ENCODE measurements at places on chromosomes 4 and X.
A peak's percentile ranks its signal among the peaks of the same experiment; 100 is the strongest.

GRCh38 chr4:142566777-142567176 is 279.3 kb downstream of the INPP4B start:
- no peak for DNase-seq

- DNase-seq = peak; percentile 71
Measured at GRCh38 chrX:134603806-134604700, 54.2 kb downstream of the PLAC1 start.

GRCh38 chr4:11622961-11623725 is 194.4 kb upstream of the HS3ST1 start:
- DNase-seq = peak; percentile 54

- no peak for DNase-seq
Measured at GRCh38 chrX:68762766-68763165, 66.1 kb upstream of the EFNB1 start.

DNA sequence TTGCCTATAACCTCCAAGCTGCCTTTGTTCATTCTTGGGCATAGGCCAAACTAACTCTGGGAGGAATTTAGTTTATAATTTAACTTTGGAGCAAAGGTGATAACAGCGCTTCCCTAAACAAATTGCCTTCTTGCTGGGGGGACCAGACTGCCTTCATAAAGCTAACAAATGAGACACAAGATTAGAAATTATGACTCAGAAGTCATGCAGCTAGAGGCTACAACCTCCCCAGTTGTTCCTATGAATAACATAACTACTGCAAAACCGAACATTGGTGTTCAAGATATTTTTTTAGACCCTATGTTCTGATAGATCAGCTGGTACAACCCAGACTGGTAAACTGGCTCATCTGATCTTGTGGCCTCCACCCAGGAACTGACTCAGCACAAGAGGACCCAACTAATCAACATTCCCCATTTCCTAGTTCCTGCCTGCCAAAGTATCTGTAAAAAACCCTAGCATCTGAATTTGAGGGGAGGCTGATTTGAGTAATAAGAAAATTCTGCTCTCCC is 22.0 kb upstream of the TMPRSS11B start:
- peak; percentile 40 for DNase-seq

GRCh38 chrX:27555514-27555913 is 34.6 kb upstream of the DCAF8L2 start:
- peak; percentile 48 for DNase-seq

DNA sequence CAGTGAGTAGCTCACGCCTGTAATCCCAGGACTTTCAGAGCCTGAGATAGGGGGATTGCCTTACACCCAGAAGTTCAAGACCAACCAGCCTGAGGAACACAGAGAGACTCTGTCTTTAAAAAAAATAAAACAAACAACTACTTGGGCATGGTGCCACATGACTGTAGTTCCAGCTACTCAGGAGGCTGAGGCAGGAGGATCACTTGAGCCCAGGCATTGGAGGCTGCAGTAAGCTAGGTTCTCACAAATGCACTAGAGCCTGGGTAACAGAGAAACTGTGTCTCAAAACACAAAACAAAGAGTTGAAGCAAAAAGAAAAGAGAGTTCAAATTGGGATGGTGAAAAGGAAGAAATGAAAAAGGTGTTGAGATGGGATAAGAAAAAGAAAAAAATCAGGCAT is 10.8 kb downstream of the CAMK2D start:
- no peak for DNase-seq

DNA sequence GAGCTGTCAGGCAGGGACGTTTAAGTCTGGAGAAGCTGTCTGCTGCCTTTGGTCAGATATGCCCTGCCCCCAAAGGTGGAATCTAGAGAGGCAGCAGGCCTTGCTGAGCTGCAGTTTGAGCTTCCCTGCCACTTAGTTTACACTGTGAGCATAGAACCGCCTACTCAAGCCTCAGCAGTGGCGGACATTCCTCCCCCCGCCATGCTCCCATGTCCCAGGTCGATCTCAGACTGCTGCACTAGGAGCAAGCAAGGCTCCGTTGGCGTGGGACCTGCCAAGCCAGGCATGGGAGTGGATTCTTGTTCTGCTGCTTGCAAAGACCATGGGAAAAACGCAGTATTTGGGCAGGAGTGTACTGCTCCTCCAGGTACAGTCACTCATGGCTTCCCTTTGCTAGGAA is 24.3 kb downstream of the PLK4 start:
- no peak for DNase-seq

GRCh38 chr4:135192751-135193535 is 991.4 kb upstream of the PABPC4L start:
- no peak for DNase-seq

- DNase-seq = peak; percentile 35
Measured at GRCh38 chr4:131304686-131305085, 1844.4 kb upstream of the PCDH10 start.

DNA sequence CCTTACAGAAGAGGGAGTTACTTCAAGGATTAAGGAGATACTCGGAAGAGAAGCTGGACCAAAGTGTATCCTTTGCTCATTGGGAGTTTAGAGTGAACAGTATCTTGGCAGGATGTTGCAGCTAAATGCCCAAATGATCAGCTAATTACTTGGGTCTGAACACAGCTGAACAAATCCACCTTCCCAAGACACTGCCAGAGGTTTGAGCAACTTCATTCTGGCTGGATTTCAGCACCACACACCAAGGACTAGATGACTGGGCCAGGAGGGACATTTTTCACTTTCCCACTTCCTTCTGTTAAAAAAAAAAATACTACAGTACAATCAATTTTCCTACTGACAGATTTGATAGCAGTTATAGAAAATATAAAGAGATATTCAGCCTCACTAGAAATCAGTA is 324.6 kb downstream of the MID1IP1 start:
- no peak for DNase-seq

GRCh38 chrX:78658845-78659744 is at the start of gene RTL3:
Gene RTL3 (minus strand): TSS chrX:78659328. CDS start chrX:78658420, 908 bp downstream.
- peak; percentile 0 for DNase-seq

DNA sequence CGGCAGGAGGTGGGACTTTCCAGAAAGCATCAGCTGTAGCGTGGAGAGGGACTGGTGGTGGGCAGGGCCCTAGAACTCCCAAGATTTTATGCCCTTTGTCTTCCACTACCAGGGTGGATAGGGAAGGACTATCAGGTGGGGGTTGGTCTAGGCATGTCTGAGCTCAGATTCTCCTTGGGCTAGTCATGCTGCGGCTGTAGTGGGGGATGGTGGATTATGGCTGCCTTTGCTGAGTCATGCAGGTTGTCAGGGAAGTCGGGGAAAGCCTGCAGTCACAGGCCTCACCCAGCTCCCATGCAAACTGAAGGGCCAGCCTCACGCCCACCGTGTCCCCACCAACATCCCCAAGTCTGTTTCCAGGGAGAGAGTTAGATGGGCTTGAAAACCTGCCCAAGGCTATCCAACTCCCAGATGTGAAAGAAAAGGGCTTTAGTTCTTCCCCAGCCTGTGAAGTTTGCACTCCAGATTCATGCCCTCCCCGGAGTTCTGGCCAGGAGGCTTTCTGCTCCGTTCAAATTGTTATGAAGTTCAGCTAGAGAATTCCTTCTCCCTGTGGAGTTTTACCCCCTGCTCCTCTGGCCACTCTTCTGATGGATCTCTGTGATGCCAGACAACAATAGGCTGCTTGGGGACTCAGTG is 13.4 kb upstream of the MEPE start:
- DNase-seq = peak; percentile 95

- no peak for DNase-seq
Measured at GRCh38 chr4:10272511-10272910, 155.9 kb upstream of the WDR1 start.

DNA sequence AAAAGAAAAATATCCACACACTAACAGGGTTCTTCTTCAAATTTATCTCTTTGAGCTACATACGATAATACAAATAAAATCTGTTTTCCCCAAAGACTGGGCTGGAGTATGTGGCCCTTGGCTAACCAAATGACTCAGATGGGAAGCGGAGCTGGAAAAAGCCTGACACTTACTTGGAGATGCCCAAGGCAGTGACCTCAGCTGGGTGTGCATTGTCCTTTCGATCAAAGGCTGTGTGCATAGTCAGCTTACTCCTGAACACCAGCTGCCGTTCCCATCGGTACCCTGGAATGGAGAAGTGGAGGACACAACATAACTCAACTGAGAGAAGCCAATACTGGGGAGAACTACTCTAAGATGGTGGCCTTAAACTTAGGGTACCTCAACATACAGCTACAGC is 95.1 kb downstream of the CDS1 start:
- no peak for DNase-seq

GRCh38 chr4:75907966-75908365 is 5.7 kb upstream of the PPEF2 start:
- no peak for DNase-seq

- DNase-seq = peak; percentile 4
Measured at GRCh38 chr4:81736324-81736723, 264.6 kb upstream of the RASGEF1B start.

DNA sequence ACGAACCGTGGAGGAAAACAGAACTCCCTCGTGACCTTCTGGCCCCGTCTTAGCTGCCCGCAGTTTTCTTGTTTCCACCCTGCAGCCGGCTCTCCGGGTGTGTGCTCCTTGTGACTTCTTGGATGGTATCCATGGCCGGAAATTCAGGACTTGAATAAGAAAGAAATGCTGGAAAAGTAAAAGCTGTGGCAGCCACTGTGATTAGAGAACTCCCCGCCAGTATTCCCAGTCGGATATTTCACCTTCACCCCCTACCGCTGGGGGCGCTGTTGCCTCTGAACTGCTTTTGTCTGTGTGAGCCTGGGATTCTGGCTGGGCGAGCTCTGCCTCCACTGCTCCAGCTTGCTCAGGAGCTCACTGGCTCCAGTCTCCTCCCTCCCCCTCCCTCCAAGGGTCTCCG is 41.5 kb upstream of the CYP4V2 start:
- DNase-seq = peak; percentile 6

- no peak for DNase-seq
Measured at GRCh38 chrX:52933976-52934703, 24.2 kb downstream of the FAM156A start.

DNA sequence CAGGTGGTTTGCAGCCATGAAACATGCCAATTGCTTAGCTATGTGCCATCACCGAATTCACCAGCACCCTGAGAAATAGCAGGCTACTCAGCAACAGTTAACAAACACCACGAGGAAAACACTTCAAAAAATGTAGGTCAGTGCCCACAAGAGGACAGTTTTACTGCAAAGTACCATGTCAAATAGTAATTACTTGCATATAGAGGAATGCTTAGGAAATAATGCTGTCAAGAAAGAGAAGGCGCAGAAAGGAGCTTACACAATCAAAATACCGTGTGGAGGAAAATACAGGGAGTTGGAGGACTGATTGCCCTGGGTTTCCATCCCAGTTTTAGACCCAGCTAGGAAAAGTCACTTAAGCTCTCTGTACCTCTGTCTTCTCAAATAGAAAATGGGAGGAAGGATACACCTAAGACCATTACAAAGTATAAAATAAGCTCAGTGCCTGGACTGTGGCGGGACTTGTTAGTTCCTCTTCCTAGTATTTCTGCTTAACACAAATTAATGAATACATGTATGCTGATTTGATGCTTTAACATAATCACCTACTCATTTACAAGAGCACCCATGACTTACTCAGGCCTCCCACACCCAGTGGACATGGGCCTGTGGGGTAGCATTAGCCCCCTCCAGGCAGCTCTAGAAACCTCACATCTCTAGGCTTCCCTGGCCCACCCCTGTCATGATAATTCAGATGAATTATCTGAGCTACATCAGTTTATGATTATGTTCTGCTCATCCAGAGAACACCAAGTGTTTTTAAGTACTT is 44.5 kb upstream of the IL21 start:
- no peak for DNase-seq

GRCh38 chrX:109487640-109488039 is 5.8 kb upstream of the GUCY2F start:
- DNase-seq = no peak

GRCh38 chr4:46934726-46935125 is 25.7 kb upstream of the COX7B2 start:
- DNase-seq = no peak

DNA sequence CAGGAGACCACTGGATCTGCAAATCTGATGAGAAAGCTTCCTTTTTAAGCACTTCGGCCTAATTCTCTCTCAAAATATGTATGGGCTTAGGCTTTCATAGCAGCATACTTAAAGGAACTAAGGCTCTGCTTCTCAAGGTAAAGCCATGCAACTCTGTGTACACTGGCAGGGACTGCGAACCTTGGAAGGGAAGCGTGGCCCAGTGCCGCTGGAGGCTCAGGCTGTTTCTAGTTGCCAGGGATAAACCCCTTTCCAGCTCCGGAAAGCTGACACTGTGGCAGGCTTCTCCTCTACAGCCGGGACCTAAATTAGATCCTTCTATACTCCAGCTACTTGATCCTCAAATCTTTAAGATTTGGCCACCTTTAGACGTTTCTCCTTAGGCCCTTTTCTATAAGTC is 1091.3 kb upstream of the TENM3 start:
- no peak for DNase-seq

GRCh38 chr4:184583738-184584502 is 65.3 kb downstream of the CASP3 start:
- DNase-seq = no peak

DNA sequence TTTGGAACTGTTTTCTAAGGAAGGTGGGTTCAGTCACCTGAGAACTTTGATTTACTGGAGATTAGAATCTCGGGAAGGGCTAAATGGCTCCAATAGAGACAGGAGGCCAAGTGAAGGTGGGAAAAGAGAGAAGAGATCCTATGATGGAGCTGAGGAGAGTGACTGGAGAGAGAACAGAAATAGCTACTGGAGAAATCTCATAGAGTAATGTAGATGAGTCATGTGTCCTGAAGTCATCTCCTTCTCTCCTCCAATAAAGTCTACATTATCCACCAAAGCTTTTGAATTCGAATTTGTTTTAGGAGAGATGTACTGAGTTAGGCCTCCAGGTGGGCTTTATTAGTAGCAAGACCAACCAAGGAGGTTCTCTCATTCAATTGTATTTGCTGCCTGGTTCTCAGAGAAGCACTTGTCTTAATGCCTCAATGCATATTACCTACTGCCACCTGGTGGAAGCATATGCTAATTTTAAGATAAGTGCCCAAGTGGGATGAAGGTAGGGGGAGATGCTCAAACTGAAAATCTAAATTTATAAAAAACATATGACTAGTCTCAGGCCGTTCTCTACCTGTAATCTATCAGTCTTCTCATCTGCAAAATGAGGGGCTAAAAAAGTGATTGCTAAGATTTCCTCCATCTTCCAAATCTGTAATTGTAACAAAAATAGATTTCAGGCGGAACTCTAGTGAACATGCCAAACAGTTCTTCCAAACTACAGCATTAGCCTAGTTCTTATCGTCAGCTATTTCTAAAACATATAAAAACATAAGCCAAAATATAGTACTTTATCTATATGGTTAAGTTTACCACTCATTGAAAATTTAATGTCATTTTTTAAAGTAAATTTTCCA is 24.4 kb downstream of the TXK start:
- peak; percentile 64 for DNase-seq

- peak; percentile 9 for DNase-seq
Measured at GRCh38 chr4:68209003-68209402, 36.5 kb downstream of the TMPRSS11B start.
